ENCODE measurements at places on chromosomes 5 and 9.

DNA sequence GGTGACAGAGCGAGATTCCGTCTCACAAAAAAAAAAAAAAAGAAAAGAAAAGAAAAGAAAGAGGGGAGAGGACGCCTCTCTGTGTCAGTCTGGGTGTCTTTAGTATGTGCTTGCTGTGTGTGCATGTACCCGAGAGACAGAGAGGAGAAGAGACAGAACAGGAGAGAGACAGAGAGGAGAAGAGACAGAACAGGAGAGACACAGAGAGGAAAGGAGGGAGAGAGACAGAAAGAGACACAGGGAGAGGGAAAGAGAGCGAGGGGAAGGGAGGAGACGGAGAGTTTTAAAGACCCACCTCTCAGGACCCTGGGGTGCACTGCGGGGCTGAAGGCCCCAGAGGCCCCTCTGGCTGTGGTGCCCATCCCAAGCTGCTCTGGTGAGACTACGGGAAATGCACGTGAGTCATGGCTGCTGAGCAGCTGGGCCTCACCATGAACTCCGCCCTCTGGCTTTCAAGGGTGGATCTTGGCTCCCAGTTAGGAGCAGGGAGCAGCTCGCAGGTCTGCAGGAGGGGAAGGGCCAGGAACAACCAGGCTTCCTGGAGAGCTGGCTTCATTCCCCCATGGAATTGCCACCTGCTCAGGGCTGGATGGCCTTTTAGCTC, 7.9 kb downstream of the SLC6A3 start:
- DNase-seq: no peak

DNA sequence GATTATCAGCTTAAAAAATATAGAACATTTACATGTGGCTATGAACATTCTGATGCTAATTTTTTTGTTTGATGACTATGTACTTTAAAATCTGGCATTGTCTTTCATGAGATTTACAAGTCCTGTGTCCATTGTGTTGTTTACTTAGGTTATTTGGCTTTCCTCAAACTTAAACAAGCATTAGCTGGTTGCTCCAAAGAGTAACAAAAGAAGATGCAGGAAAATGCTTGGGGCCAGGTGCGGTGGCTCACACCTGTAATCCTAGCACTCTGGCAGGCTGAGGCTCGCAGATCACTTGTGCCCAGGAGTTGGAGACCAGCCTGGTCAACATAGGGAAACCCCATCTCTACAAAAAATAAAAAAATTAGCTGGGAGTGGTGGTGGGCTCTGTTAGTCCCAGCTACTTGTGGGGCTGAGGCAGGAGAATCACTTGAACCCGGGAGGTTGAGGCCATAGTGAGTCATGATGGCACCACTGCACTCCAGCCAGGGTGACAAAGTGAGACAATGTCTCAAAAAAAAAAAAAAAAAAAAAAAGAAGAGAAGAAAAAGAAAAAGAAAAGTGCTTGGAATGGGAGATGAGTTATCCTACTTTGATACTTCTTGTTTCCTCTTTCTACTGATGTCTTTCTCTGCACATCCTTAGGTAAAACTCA, 39.7 kb downstream of the PAM start:
- DNase-seq: no peak

GRCh38 chr9:135216791-135217441, 129.4 kb downstream of the OLFM1 start:
- no peak for DNase-seq

DNA sequence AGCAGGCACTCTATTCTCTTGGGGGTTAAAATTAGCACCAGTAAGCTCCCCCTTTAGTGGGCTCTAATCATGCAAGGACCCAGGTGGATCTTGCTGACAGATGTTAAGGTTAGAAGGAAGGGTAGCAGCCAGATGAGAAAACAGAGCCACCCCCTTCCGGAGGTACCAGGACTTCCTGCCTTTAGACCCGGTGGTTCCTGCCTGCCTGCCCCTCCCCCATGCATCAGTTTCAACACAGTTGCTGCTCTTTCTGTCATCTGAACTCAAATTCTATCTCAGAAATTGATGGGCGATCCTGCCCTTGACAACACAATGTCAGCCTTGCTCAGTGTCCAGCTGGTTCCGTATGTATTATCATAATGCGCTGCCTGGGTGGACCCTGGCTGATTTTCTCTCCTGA, 287.3 kb downstream of the EBF1 start:
- peak; percentile 89 for DNase-seq

DNA sequence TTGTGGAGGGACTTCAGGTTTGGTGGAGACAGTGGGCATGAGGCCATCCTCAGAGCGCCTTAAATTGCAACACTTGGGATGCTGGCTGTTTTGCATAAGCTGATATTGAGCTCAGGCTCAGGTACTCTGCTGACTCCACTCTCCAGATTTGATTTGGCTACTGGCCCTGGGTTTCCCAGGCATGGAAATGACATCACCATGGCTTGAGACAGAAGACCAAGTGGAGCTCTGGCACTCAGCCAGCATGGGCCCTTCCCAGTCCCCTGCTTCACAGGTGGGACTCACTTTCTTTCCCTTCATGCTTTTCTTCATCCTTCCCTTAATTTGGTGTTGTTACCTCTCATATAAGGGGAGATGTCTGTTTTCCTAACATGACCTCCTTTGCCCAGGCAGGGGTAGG, 72.0 kb upstream of the IL12B start:
- DNase-seq: no peak

GRCh38 chr9:15416880-15417279, 5.8 kb upstream of the SNAPC3 start:
- DNase-seq: peak; percentile 47

DNA sequence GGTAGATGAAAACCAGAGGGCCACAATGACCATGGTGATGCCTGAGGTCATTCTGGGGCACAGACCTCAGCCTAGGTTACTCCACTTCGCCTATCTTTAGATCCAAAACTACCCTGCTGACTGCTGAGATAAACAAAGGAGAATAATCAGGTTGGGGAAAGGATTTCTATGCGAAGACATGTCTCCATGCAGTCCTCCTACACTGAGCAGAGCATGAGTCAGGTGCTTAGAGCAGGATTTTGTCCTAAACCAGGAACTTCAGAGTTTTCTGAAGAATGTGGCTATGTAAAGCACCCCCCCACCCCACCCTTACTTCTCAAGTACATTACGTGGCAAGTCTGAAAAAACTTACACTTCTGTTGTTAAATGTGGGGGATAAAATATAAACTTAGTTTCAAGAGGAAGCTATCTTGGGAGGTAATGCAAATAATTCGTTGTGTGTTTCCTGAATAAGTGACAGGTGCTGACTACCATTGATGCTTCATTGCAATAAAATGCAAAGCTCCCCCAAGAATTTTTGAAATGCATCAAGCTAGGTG, 19.4 kb downstream of the PDCD1LG2 start:
- peak; percentile 72 for DNase-seq

- no peak for DNase-seq
Measured at GRCh38 chr5:151470439-151470838, 23.0 kb downstream of the SLC36A1 start.

GRCh38 chr5:157463621-157464518, 3.9 kb downstream of the NIPAL4 start:
- peak; percentile 4 for DNase-seq

- DNase-seq: no peak
Measured at GRCh38 chr5:17180330-17180843, 37.0 kb upstream of the BASP1 start.

DNA sequence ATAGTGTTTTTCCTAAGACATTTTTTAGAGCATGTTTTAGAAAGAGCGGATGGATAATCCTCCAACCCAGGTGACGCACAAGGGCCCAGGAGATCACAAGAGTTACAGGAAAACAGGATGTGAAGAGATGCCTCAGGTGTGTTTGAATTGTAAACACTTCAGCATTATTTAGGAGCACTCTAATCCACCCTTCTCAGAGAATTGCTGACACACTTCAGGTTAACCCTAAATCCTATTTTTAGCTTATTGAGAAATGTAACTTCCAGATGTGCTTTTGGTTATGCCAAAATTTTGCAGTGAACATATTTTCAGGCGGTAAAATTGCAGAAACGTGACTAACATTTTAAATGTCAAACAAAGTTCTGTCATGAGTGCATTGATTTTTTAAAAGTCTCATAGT, 755.4 kb upstream of the CTNND2 start:
- DNase-seq: no peak

- no peak for DNase-seq
Measured at GRCh38 chr9:37921546-37922300, 17.8 kb upstream of the SLC25A51 start.

GRCh38 chr5:132485641-132486317, 4.8 kb downstream of the IRF1 start:
- DNase-seq: no peak

GRCh38 chr9:123792501-123792900, 137.4 kb downstream of the DENND1A start:
- DNase-seq: no peak

DNA sequence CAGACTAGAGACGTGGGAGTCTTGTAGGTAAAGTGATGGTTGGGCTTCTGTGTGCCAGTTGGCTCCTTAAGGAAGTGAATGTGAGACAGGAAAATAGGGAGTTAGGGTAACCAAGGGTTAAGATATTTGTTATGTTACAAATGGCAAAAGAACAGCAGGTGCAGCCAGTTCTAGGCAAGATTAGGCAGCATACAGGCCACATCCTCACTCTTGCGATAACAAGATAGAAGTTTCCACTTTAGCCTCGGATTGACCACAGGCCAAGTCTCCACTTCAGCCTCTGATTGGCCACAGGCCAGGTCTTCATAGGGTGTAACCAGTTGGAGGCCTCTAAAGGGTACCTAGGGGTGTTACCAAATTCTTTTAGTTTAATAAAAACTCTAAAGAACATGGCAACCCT, 54.6 kb upstream of the ABCA1 start:
- no peak for DNase-seq

- DNase-seq: no peak
Measured at GRCh38 chr9:134657666-134658377, 16.2 kb downstream of the COL5A1 start.

GRCh38 chr9:8331507-8332330, 532.1 kb upstream of the DMAC1 start:
- DNase-seq: no peak
